ENCODE measurements at places on chromosomes 7 and 10.

DNA sequence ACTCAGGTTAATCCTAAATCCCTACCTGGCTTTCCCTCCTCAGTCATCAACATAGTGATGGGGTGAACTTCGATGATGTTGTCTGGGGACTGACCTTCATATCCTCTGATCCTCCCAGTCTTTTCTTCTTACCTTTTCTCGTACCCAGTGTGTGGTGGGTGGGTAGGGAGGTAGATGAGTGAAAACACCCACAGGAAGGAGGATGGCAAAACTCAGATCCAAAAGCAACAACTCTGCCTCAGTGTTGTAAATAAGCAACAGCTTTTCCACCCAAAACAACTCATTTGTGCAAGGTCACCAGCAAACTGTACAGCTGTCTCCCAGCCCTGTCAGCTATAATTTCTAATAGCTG is 38.6 kb downstream of the VOPP1 start:
- no peak for DNase-seq

- DNase-seq, result peak; percentile 77
These were observed 208.6 kb upstream of the CCDC6 start for GRCh38 chr10:60114765-60115586.

- DNase-seq, result no peak
These were observed 87.8 kb downstream of the ZMIZ1 start for GRCh38 chr10:79156334-79157274.

- DNase-seq, result no peak
These were observed 215.8 kb upstream of the PFKP start for GRCh38 chr10:2851566-2851965.

GRCh38 chr7:85220651-85221050 is 33.8 kb upstream of the SEMA3D start:
- DNase-seq, result no peak

DNA sequence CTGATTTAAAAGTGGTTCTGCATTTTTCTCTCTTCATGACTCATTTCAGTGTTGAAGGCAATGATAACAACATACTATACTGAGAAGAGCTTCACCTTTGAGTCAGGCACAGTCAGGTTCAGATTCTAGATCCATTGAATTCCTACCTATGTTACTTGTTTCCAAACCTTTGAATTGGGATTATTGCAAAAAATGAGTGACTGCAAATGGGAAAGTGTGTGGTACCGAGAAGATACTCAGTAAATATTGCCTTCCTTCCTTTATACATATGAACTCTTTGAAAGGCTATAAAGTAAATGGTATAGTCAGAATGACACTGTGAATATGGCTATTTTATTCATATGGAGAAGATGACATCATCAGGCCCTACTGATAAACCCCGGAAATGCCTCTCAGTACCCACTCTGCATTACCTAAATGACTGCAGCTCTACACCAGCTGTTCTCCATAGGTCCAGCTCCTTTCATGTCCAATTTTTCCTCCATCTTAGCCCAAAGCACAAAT is 66.7 kb upstream of the FGL2 start:
- no peak for DNase-seq

DNA sequence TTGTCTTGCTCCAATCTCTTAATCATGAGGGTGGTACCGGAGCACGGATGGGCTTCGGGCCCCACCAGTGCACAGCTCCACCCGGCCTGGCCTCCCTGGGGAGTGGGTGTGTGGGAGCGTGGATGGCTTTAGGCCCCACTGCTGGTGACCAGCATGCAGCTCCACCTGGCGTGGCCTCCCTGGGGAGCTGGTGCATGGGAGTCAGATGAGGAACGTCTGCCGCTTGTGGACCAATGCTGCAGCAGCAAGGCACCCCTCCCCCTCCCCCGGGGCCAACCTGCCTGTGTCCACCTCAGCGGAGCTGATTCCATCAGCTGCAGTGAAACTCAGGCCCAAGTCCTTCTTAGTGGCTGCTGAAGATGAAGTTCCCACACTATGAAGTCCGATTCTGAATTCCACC is 511.4 kb downstream of the PTPRN2 start:
- DNase-seq, result no peak

DNA sequence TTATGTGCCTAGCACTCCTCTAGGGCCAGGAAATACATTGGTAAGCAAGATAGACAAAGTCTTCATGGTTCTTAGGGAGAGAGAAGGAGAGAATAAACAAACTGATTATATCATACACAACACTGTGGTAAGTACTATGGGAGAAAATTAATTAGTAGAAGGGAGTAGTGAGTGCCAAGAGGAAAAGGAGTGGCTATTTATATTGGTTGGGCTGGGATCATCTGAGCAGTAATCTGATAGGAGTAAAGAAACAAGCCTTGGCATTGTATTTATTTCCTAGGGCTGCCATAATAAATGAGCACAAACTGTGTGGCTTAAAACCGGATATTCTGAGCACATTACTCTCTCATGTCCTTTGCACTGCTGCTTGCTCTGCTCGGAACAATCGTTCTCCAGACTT is 158.1 kb upstream of the PHF14 start:
- DNase-seq, result no peak

DNA sequence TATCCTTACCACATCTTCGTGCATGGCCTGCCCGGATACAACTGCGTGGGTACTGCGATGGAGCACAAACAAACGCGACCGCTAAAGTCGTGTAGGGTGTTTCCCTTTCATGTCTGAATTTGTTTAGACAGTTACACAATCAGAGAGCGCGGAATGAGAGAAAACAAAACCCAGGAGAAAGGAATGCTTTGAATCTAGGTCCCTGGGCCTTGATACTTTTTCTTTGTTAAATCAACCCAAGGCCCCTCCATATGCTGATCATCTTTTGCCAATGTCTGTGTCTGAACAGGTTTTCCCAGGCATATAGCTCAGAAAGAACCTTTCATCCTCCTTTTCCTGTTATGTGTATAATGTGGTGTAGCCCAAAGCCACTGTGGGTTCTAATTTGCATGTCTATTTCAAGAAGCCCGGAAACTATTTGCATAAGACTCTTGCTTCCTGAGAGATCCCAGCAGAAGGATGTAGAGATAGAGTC is 145.8 kb downstream of the FRMD4A start:
- peak; percentile 7 for DNase-seq

- no peak for DNase-seq
These were observed 825 bp downstream of the ADRB1 start for GRCh38 chr10:114044247-114045135.

DNA sequence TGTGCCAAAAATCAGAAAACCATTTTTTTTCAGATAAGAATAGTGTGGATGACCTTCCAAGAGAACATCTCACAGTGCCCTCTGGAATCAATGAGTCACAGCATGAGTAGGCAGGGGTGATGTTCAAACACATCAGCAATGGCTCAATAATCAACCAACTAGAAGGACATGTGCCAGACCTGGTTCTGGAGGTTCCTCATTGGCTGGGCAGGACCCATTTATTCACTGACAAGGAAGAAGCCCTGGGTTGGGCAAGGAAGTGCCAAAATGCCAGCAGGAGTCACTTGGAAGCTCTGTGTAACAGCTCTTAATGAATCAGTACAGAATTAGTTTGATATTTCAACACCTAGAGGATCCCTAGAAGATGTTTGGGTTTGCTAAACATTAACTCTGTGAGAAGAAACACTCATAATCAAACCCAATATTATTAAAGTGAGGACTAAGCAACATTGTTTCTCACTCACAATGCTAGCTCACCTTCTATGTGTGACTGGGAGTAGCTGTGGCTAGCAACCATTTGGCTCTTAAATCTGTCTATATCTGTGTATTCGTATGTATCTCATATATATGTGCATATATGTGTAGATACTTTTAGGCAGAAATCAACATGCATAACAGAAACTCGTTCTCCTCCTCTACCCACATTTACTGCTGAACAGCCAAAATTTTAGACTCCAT is 72.3 kb upstream of the APBB1IP start:
- no peak for DNase-seq

GRCh38 chr7:27145165-27145913 is 1.9 kb upstream of the HOXA5 start:
- no peak for DNase-seq

DNA sequence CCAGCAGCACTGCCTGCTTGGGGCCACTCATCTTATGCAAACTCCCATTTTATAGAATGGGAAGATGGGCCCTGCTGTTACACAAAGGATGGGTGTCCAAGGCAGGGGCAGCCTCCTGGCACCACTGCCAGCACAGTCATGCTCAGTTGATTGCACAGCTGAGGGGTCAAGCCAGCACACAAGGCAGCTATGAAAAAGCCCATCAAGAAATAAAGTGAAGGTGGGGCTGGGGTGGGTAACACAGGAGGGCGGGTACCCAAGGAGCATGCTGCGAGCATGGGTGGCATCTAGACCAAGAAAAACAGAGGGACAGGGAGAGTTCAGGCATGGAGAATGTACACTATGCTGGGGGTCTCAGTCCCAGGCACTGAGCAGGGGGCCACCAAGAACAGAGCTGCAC is 74.7 kb upstream of the UNC5B start:
- no peak for DNase-seq

Measured in fibroblast of skin of right quadriceps (primary cell).